ENCODE measurements at places on chromosomes 11 and 22.

DNA sequence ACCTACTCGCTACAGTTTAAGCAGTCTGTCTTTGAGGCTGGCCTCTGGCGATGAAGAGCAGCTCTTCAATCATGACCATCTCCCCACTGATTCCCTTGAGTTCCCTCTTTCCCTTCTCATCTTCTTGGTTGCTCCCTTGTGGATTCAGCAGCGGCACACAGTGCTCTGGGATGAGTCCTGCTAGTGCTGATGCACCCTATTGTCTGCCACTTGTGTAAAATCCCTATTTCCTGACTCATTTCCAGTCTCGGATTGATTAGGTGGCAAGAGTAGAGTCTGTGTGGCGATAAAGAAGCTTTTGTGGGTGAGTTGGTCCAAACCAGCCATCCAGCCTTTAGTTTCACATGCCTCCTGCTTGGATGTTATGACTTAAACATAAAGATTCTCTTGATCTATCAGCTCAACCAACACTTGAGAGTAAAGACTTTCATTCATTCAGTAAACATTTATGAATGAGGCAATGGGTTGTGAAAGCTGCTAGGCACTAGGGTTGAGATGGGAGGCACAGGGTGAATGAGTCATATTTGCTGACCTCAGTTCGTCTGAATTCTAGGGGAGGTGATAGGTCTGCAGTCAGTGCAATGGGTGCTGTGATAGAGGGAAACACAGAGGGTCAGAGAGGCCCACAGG lies 219.4 kb upstream of the RAG2 start:
- DNase-seq, result peak; percentile 57

DNA sequence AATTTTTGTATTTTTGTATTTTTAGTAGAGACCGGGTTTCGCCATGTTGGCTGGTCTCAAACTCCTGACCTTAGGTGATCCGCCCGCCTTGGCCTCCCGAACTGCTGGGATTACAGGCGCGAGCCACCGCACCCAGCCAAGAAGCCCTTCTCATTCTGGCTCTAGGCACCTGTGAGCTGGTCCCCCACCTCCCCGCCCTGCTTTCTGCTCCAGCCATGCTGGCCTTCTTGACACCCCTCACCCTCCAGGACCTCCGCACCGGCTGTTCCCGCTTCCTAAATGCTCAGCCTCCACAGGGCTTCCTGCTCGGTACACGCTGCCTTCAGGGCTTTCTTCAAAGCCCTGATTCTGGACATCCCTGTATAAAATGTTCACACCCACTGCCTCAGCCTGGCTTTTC lies 5.5 kb upstream of the FXYD2 start:
- DNase-seq, result no peak

GRCh38 chr22:39360242-39360641 lies 10.5 kb downstream of the SYNGR1 start:
- DNase-seq, result no peak

DNA sequence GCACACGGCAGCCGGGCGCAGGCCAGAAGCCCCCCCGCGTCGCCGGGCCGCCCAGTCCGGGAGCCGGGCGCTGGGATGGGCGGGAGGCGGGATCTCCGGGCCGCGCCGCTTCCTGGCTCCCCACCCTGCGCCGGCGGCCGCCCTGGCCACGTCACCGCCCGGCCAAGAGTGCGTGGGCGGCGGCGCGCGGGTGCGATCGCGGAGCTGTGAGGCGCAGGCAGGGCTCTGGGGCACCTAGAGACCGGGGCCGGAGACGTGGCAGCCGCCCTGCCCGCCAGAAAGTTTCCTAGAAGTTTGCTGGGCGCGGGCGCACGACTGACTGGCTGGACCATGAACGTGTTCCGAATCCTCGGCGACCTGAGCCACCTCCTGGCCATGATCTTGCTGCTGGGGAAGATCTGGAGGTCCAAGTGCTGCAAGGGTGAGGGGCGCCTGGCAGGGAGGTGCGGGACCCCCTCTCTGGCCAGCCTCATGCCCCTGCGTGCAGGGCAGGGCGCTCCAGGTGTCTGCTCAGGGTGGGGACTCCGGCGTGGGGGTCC lies at the start of gene KDELR3:
Gene KDELR3, plus strand, starts transcription at position 193 of the 539 bp plus-strand sequence. Its CDS starts 138 bp downstream, at position 331.
- peak; percentile 86 for DNase-seq

DNA sequence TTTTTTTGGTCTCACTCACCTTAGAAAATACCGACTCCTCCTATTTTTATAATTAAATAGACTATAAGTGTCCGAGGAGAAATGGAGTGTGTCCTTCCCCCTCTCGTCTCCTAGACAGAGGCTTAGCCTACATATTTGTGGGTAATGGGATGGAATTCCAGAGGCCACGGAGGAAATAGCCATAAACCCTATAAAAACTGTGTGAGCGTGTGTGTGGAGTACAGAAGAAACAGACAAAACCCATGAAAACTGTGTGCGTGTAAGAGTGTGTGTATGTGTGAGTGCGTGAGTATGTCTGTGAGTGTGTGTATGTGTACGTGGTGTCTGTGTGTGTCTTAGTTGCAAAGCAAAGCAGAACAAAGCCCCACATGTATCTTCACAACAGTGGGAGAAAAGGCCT lies 883.5 kb downstream of the OPCML start:
- DNase-seq, result no peak

GRCh38 chr11:112625814-112626213 lies 335.4 kb upstream of the NCAM1 start:
- no peak for DNase-seq

DNA sequence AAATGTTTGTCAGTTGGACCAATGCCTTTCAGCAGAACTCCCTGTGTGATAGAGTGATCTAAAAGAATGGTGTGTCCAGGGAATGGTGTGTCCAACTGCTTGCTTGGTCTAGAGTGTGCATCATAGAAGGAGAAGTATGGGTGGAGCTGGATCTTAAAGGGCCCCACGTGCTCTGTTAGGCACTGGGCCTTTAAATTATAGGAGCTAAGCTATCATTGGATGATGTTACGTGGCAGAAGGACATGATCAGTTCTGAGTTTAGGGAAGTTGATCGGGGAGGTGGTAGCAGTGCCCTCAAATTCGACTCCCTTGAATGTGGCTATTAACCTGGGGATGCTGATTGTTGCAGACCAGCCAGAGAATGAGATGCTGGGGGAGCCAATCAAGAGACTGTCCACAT lies 16.4 kb downstream of the STX3 start:
- DNase-seq, result no peak

GRCh38 chr11:27094120-27094519 lies 53.5 kb downstream of the BBOX1 start:
- DNase-seq, result no peak

DNA sequence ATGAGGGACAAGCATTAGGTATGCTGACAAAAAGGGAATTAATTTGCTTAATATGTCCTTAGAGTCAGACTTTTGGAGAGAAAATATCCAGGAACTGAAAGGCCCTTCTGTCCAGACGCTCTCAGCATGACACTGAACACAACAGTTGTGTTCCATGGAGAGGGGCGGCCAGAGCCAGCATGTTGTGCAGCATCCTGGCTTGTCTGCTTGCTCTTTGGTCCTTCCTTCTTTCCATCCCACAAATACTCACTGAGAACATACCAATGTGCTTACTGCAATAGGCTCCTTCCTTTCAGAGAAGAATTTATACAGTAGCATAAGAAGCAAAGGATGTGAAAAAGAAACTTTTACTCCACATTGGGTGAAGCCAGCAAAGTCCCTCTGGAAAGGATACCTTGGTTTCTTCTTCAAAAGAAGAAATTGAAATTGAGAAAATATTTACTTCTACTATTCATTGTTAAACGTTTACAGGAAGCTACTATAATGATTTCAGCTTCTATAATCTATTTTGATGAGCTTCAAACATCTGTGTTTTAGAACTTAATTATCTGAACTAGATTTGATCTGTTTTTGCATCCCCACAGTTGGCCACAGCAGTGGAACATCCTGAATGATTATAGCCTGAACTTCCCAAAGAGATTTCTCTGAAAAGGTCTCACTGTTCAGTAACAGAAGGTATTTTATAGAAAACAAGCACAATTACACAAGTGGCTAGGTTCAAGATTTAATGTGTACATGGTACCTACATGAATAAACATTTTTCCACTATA lies 304.1 kb upstream of the PITPNB start:
- no peak for DNase-seq

DNA sequence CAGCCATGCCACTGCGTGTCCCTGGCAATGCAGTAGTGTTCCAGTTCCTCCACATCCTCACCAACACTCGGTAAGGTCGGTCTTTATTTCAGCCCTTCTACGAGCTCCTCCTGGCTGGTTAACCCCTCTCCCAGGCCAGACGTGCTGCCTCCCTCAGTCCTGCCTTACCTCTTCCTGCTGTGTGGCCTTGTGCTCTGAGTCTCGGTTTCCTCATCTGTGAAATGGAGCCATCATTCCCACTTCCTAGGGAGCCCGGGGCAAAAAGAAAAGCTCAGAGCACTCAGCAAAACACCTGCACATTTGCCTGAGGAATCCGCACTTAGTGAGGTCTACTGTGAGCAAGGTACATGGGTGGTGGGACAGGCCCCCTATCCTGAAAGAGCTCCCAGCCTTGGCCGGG lies 9.8 kb downstream of the TP53I11 start:
- no peak for DNase-seq

DNA sequence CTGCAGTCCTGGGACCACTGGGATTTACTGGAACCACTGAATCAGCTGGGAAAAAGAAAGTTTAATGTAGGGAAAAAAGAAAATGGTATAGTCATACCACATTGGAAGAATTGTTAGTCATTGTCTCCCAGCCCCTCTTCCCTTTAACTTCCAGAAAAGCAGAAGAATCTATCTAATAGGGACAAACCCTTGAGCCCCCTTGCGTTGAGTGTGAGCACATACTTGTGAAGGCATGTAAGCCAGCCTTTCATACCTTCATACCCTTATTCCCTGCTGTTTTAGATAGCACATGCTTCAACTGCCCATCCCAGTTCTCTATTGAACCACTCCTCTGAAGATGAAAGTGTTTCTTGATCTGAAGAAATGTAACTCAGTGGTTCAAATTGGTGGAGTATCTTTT lies 6.6 kb downstream of the TREH start:
- no peak for DNase-seq

DNA sequence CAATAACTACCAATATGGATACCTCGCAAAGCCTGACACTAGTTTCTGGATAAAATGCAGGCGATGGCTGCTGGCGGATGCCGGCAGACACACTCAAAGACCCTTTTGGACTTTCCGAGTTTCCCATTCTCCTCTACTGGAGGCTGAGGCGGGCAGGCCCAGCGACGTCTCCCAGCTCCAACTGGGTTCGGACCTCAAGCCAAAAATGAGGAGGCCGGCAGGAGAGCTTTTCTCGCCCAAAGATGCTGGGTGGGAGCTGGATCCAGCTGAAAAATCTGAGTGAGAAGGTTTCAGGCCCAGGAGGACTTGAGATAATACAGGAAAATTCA lies 428 bp upstream of the FEZ1 start:
- no peak for DNase-seq

DNA sequence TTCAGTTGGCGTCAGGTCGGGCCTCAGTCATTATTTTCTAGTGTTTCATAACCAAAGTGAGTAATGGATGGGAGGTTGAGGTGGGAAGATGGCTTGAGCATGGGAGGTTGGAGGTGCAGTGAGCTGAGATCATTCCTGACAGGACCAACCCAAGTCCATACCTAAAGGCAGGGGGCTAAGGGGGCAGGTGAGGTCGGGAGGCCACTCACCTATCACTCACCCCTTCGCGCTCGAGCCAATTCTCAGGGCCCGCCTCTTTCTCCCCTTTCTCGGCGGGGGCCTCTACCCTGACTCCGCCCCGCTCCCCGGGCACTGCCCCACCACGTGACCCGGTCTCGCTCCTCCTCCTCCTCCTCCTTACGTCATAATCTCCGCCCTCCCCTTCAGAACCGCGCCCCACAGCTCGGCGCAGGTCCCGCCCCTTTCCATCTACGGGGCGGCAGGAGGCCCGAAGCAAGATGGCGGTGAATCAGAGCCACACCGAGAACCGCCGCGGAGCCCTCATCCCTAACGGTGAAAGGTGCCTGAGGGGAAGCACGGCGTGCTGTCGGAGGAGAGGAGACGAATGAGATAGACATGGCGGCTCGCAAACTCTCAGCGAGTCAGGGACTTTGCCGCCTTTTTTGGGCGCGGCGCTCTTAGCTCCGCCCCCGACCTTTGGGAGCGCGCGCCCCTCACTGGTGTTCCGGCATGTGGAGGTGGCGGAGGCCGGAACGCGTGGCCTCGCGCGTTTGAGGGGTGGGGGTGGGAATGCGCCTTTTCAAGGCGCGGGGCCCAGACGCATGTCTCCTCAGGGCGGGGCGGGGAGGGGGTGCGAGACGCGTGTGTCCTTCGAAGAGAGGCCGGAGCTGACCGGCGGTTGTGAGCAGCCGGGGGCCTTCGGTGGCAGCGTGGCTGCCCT lies at the start of gene WBP2NL:
Gene WBP2NL, plus strand, starts transcription at position 428 of the 901 bp plus-strand sequence. Its CDS starts 31 bp downstream, at position 459.
- no peak for DNase-seq

DNA sequence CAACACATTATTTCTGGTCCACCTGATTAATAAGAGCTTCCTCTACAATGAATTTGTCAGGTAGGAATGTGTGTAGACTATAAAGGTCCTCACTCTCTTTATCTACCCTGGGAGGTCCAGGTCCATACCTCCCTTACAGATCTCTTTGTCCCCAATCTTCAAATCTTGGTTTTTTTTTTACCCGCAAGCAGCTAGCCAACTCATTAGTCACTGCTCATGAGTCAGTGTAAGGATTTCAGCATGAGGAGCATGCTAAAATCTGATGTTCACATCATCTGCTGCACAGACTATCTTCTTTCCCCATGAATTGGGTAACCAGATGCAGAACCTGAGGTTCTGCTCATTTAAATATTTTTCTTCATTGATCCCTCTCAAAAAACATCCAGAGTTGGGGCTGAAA lies 397.0 kb upstream of the ISX start:
- DNase-seq, result peak; percentile 31

DNA sequence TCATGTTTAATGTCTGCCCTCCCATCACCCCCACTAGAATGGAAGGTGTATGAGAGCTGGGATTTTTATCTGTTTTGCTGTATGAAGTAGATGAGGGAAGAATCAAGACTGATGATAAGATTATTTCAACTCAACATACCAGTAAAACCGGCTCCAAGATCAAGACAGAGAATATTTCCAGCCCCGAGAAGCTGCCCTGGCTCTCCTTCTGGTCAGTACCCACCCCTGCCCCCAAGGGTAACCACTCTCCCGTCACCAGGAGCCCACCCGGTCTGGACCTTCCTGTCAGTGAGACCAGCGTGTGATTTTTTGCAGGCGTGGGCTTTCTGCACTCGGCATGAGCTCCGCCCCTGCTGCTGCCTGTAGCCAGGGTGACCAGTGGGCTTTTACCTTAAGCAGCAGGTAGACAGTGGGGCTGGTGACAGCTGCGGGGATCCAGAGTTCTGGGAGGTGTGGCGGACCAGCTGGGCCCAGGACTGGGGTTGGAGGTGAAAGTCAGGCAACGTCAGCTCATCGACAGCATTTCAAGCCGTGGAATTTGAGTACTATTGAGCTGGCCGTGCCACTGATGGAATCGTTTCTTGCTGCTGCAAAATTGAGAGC lies 25.6 kb downstream of the RPL3 start:
- no peak for DNase-seq

DNA sequence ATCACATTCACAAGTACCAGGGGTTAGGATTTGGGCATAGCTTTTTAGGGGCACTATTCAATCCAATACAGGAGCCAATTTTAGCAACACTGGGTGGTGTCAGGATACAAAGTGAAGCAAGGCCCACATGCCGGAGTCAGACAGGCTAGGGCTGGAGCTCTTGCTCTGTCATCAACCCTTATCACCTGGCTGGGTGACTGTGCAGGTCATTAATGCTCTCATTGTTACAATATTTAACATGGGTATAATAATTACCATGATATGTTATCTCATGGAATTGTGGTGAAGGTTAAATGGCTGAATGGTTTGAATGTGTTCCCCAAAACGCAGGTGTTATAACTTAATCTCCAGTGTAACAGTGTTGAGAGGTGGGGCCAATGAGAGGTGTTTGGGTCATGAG lies 143.3 kb upstream of the THY1 start:
- no peak for DNase-seq
